ENCODE measurements at places on chromosomes 6 and 20. TPM values are rescaled to one million over a fixed set of nuclear protein-coding genes. Genes with fewer than 3 reads are reported as not detected.

The GABBR1 gene
- 2.9 TPM for total RNA-seq

The TRAPPC3L gene
- under 0.01 TPM for total RNA-seq

GRCh38 chr20:10662151-10662550 lies 11.6 kb downstream of the JAG1 start:
- DNase-seq, result no peak

- no peak for DNase-seq
These were observed 609 bp downstream of the L3MBTL1 start for GRCh38 chr20:43508106-43508505.

DNA sequence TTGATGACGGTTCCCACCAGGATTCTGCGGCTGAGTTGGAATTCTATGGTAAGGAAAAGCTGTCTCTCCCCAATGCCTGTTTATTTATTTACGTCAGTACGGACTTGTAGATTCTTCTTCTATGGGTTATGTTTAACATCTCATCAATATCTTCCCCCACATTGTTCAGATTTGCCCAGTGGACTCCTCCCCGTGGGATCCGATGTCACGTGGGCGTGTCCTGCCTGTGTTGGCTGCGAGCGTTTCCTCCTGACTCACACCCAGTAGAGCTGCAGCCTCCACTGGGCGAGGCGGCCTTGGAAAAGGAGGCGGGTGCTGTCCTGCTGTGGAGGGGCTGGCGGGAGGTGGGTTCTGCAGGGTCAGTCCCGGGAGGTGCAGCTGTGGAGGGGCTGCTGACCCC lies 46.8 kb upstream of the SLCO4A1 start:
- DNase-seq, result peak; percentile 77

DNA sequence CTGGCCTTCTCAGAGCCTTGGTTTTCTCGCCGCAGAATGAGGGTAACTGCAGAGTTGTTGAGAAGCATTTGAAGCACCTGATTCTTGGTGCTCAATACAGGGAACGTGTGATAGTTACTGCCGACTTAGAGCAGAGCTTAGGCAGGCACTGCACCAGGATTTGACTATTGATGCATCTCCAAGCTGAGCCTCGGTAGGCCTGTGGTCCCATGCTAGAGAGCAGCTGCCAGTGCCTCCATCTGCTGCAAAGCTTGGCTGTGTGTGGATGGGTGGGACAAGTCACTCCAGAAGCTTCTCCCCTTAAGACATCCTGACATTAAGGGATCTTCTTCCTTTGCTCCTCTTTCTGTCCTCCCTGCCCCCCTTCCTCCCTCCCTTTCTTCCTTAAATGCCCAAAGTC lies 40.9 kb downstream of the FAM209B start:
- DNase-seq, result no peak

DNA sequence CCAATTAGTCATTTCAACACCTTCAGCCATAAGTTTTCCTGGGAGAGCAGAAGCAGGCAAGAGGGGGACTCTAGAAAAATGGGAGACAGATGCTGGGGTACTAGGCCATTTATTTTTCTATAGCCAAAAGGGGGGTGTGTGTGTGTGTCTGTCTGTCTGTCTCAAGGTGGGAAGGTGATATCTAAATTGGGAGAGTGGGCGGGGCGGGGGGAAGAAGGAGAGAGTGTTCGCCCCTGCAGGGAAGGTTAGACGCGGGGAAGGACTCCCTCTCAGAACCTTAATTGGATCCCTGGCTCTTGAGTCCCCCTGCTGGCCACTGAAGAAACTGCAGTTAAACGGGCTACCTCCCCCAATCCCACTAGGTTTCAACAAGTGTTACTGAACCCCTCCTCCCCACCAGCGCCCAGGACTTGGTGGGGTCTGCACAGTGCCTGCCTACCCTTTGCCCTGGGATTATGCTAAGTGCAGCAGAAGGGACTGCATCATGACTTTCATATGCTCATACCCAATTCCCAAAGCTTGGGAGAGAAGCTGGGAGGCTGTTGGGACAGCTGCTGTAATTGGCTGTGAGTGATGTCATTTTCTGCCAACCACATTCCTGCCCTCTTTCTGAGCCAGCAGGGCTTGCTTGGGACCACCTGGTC lies 45.8 kb downstream of the FOXP4 start:
- DNase-seq, result peak; percentile 40

GRCh38 chr6:112291161-112291762 lies 36.9 kb upstream of the LAMA4 start:
- no peak for DNase-seq
